CD8-positive, alpha-beta memory T cell (primary cell): ENCODE measurements at places on chromosomes 6 and 20.
A peak's percentile ranks its signal among the peaks of the same experiment; 100 is the strongest.

DNA sequence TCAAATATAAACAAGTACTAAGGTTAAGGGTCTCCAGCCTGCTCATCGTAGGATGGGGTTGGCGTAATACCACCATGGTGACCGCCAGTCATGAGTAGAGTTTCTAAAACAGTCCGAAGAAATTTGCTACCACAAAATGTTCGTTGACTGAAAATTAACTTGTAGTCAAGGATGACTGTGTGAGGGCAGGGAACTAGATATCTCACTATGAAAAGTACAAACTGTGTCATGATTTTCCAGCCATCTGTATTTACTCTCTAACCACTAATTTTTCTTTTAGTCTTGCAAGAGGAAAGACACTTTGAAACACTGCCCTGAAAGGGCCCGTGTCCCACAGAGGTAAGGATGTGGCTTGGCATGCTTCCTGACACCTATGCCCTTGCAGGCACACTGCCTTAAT lies 99.7 kb downstream of the IRF4 start:
- peak; percentile 34 for DNase-seq

GRCh38 chr6:154276810-154277628 lies 79.6 kb downstream of the IPCEF1 start:
- peak; percentile 52 for DNase-seq

- DNase-seq = peak; percentile 37
Measured at GRCh38 chr20:25196786-25197120, 1.2 kb downstream of the ENTPD6 start.

GRCh38 chr6:36050947-36051710 lies 23.5 kb downstream of the MAPK14 start:
- no peak for DNase-seq

DNA sequence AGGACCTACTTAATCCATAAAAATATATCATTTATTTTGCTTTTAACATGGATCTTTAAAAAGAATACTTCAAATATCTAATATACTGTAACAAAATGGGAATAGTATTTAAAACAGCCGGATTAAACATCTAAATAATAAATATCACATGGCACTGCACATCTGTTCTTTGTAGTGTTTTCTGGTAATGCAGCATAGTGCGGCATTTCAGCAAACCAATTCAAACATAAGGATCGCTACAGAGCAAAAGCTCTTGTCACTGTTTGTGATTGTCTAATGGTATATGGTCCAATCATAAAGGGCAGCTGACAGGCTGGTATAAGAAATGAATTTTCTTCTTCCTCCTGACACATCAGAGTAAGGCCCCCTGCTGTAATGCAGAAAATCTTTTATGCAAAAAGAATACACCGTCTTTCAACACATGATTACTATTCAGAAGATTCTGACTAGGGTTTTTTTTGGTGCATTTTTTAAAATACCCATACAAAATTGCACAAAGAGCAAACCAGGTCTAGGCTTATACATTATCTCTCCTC lies 40.0 kb upstream of the POU3F2 start:
- no peak for DNase-seq

DNA sequence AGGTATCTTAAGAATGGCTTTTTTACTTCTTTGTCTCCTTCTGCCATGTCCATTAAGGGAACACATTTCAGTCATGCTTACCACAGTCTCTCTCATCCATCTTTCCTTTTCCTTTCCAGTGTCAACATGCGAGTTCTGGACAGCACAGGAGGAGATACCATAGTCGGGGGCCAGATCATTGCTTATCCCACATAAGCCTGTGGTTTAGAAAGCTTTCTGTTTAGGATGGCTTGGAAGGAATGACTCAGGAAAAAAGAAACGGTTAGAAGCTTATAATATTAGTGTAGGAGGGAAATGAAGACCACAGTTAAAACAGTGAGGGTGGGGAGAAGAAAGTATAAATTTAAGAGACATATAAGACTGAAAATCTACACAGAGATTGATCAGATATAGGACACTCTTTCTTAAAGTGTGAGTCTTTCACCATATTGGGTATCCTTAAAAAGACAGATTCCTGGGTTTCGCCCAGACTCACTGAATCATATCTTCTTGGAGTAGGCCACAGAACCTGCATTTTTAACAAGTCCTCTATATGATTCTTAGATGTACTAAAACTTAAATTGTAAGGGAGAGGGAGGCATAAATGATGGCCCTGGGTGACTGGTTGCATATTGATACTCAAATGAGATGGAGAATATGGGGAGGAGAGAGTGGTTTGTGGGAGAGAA lies 36.1 kb downstream of the DSE start:
- no peak for DNase-seq

- DNase-seq = no peak
Measured at GRCh38 chr6:71204741-71205140, 83.9 kb upstream of the OGFRL1 start.

- DNase-seq = peak; percentile 6
Measured at GRCh38 chr6:797479-798077, 104.6 kb upstream of the EXOC2 start.

- DNase-seq = no peak
Measured at GRCh38 chr20:62536871-62537401, 61.1 kb upstream of the GATA5 start.

GRCh38 chr20:36950414-36951197 lies 902 bp downstream of the SAMHD1 start:
- DNase-seq = peak; percentile 69

GRCh38 chr20:7416382-7416781 lies 523.9 kb downstream of the HAO1 start:
- no peak for DNase-seq

GRCh38 chr20:10654250-10654610 lies 19.6 kb downstream of the JAG1 start:
- DNase-seq = no peak

DNA sequence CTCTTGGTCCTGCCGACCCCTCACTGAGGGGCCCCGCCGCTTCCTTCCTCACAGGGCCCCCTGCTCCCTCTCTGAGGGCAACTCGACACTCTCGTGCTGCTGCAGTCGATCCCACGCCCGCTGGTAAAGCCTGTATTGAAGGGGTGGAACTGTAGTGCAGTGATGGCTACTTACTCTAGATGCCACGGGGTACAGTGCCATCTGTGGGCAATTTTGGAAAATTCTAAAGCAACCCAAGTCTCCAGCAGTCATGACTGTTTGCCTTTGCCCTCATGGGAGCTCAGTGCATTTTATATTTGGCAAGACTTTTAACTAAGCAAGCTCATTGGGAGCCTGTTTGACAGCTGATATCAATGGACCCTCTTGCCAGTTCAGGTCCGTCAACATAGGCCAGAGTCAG lies 6.5 kb upstream of the C6orf136 start:
- DNase-seq = no peak

- no peak for DNase-seq
Measured at GRCh38 chr6:40417031-40417430, 170.1 kb downstream of the LRFN2 start.

DNA sequence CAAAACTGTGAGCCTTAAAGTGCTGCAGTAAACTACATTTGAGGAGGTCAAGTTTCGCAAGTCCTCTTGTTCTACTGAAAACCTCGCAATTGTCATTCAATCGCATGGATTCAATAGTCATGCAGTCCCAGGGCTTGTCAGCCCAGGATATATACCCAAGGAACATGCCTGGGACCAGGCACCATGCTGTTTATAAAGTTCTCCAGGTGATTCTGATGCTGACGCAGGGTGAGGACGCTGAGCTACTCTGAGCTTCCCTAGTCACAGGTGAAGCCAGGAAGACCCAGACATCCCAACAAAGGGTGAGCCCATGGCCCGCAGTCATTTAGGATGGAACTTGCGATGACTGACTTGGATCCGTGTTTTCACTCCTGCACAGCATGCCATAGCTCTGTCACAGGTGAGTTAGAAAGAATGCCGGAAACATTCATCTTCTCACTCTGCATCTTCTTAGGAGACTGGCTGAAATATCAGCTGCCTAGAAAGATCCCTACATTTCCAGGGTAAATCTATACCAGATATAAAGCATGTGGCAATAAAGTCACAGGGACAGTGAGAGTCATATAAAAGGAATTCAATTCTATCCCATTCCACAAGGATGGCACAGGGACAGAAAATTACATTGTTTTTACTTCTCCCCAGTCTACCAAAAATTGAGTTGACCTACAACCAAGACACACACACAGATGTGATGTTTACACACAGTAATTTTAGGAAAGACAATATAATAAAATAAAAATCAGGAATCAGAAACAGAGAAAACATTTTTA lies 27.0 kb upstream of the SSTR4 start:
- no peak for DNase-seq

DNA sequence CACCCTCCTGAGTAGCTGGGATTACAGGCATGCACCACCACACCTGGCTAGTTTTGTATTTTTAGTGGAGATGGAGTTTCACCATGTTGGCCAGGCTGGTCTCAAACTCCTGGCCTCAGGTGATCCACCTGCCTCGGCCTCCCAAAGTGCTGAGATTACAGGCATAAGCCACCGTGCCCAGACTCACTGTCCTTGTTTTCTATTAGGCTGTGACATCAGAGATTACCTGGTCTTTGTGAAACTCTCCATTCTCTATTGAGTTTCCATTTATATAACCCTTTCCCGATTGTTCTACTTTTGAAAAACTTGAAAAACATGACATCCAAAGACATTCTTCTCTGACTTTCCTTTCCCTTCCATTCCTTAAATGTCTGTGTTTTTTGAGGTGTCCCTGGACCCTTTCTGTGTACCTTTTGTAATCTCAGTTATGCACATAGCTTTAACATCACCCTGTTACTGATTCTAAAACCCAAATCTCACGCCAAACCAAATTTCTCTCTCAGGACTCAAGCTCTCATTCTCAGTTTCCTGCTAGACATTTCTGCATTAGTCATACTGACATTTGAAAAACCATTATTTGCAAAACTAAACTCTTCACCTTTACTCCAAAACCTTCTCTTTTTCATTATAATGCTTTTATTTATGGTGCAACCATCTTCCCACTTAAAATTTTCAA lies 137.0 kb downstream of the KHDC1L start:
- DNase-seq = no peak

- DNase-seq = no peak
Measured at GRCh38 chr6:106347219-106347618, 13.3 kb upstream of the CRYBG1 start.

GRCh38 chr6:64221776-64222175 lies 586.2 kb downstream of the PHF3 start:
- DNase-seq = no peak

DNA sequence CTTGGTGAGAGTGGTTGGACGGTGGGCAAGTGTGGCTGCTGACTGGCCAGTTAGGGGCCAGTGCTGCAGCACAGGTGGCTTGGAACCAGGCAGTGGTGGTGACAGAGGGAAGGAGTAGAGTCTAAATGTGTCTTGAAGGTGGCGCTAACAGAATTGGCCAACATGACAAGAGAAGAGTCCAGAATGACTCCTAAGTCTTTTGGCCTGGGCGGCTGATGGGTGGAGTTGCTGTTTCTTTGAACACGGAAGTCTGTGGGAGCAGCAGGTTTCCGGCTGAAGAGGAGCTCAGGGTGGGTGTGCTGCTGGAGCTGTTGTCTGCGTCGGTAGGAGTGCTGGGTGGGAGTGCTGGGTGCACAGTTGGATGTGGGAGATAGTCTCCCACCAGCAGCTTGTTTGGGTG lies 10.1 kb downstream of the LSM14B start:
- DNase-seq = no peak

GRCh38 chr6:139905404-139906052 lies 531.1 kb upstream of the CITED2 start:
- DNase-seq = no peak

DNA sequence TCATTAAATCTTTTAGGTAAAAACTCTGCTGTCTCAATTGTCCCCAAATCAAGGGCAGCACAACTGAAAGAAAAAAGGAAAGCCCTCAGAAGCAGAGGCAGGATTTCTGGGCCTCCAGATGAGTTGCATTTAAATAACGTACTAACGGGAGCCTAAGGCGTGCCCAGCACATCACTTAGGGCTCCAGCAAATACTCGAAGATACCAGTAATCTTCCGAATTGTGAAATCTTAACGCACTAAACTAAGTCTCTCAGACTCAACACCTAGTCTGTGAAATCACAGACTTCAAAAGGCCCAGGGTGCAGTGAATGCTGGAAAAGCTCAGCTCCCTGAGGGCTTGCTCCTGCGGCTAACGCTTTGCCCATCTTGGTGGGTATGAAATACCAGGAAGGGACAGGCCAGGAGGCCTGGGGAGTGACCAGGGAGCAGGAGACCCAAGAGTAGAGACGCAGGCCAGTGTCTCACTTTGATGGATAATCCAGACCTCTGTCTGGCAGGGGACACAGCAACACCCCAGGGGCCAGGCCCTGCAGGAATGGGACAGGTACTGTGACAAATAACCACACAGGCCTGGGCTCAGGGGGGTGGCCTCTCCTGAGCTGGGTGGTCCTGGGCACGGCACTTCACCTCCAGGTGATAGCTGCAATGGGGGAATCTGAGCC lies 36.4 kb downstream of the RRBP1 start:
- no peak for DNase-seq
